Pancreas (tissue), 10 donors: ENCODE measurements at places on chromosomes 6 and 20. TPM values are rescaled to one million over a fixed set of nuclear protein-coding genes. Genes with fewer than 3 reads are reported as not detected.

C6orf132 gene
- total RNA-seq, result 16.9 TPM

- DNase-seq, result no peak
Measured at GRCh38 chr6:149140137-149140909, 177.2 kb upstream of the TAB2 start.

BANF2 gene
- total RNA-seq, result 1.4 TPM

DNA sequence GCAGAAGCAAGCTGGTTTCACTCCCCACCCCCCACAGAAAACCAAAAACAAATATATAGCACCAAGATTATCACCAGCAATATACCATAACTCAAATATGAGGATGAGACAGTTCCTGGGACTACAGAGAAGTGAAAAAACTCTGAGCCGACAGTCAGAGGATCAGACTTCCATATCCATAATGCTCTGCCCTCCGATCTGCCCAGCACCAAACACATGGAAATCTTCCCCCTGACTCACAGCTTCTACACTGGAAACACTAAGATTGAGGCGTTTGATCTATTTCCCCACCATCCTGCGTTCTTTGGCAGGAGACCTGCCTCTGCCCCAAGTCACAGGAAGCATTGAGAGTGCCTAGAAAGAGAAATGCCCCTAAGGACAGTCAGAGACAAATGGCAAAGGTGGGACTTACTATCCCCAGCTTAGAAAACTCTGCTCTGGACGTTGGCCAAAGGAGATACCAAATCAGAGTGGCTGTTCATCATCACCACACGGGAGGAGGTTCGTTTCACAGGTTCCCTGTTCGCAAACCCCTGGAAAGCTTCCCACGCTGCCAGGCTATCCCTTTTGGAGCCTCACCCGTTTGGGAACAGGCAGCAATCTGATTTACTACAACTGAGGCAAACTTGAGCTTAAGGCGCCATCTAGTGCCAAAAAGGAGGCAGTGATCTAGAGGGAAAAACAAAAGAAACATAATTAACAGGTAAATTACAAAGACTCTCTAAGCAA is 48.7 kb upstream of the SRSF6 start:
- no peak for DNase-seq

DNA sequence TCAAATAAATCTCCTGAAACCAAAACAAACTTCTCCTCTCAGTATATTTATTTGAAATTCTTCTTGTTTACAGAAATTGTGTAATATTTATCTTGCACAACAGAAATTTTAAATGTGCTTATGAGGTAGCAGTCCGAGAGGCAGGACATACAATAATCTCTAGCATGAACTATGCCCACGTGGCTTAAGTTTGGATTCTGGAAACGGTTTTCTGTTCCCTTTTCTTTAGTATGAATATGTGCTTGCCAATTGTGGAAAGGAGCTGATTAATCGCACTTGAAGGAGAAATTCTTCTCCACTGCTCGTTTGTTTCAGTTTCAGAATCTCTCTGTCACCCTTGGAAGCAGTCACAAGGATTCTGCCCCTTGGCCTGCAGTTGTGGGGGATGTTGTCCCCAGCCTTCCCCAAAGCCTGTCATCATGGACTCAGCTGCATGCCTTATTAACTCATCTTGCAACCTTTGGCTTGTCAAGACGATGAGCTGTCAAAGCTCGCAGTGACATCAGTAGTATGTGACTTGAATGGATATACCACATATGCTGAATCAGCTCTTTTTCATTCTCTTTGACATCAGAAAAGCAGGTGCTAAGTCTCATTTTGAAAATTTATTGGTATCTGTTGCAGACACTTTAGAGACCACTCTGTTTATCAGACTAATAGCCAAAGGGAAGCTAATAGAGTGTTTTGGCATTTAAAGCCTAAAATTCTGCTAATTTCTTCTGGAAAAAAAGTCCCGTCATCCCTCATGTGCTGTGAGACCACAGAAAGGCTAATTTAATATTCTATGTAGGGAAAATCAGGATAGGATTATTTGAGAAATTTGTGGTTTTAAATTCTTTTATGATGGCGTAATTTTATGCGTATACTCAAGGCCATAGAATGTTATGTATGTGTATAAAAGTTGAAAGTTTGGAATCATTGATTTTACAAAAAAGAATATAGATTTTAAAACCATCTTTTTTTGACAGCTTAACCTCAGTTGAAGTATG is 186.8 kb downstream of the ARID1B start:
- DNase-seq, result no peak

GABRR2 gene
- total RNA-seq, result 0.19 TPM

GRCh38 chr6:1970151-1970561 is 275.2 kb downstream of the GMDS start:
- no peak for DNase-seq

CENPW gene
- total RNA-seq, result 1.2 TPM

- no peak for DNase-seq
Measured at GRCh38 chr20:40522405-40522804, 166.6 kb downstream of the MAFB start.

DNA sequence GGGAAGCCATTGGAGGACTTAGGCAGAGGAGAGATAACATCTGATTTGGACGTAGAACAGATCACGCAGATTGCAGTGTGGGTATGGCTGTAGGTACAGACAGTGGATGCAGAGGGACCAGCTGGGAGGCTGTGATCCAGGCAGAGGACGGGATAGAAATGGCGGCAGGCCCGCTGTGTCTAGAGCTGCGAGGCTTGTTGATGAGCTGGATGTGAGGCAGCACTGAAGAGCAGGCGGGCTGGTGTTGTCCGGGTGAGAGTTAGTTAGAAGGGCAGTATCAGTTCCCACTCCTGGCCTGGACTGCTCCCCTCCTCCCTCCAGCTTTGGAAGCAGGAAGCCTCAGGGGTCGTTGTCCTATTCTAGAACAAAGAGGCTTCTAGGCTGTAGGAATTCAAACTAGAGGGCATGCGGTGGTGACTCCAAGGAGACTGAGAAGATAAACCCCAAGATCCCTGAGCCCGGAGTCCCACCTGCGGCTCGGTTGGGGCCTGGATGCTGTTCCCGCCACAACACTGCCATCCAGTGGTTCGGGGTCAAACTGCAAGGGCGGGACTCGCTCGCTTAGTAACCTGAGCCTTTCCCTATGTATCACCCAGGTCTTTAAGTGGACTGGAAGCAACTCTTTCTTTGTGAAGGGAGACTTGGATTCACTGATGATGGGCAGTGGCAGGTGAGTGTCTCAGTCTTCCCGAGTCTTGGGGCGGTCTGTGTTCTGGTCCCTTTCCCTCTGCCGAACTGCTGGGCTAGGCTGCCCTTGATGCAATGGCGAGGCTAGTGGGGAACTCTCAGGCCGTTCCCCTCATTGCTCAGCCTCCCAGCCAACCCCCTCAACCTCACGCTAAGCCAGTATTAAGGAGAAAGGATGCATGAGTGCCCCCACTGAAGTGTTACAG is 11.2 kb downstream of the TLDC2 start:
- DNase-seq, result peak; percentile 94

WFDC2 gene
- 5.3 TPM for total RNA-seq

GRCh38 chr20:23668477-23668951 is 20.3 kb downstream of the CST4 start:
- peak; percentile 45 for DNase-seq

DNA sequence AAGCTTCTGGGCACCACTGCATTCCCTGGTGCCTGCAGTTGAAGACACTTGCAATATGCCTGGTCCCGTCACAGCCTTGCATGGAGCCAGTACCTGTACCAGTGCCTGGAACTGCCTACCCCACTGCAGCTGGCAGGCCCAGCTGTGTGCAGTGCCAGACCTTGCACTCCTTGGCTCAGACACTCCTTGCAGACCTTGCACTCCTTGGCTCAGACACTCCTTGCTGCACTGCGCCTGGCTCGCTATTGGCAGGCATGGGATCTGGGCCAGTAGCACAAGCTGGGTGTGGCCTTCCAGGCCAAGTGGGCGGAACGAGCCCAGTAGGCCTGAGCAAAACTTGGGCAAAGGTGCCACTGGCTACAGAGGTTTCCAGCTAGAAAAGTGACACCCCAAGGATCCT is 1189.1 kb downstream of the GRIK2 start:
- DNase-seq, result no peak

- DNase-seq, result peak; percentile 41
Measured at GRCh38 chr20:17652411-17652810, 29.6 kb downstream of the RRBP1 start.

ZBTB46 gene
- total RNA-seq, result 3.0 TPM

DNA sequence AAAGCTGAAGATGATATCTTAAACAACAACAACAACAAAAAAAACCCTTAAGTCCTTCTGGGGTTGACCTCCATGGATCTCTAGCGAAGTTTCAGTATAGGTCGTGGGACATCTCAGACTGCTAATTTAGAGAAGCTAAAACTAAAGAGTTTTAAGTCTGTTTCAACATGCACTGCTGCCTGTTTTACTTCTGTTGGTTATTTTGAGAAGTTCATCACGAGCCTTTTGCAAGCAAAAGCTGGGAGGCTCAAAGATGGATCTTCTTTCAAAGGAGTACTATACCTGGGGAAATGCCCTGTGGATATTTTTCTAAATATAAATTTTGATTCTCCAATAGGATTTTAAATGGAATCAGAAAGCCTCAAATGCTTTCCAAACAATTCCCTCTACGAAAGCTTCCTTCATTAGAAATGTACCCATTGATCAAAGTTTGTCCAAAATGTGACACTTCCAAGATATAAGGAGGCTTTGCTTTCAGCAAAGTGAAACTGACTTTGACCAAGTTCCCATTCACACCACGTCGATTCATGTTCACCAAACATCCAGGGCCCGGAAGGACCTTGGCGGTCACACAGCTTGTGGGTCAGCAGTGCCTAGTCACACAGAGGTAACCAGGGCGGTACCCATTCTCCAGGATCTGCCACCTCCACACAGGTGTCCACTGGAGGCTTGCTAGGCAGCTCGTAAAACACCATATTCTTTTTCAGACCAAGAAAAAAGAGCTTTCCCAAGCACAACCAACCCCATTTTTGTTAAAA is 94.7 kb upstream of the QKI start:
- no peak for DNase-seq

PTCHD4 gene
- 0.59 TPM for total RNA-seq

GRCh38 chr6:107244082-107244741 is 128.9 kb upstream of the BEND3 start:
- DNase-seq, result no peak

GDAP1L1 gene
- not detected for total RNA-seq

LY6G6F gene
- not detected for total RNA-seq

GRCh38 chr6:72616406-72617015 is 5.4 kb upstream of the KCNQ5 start:
- DNase-seq, result no peak

RNF217 gene
- total RNA-seq, result 4.6 TPM

DNA sequence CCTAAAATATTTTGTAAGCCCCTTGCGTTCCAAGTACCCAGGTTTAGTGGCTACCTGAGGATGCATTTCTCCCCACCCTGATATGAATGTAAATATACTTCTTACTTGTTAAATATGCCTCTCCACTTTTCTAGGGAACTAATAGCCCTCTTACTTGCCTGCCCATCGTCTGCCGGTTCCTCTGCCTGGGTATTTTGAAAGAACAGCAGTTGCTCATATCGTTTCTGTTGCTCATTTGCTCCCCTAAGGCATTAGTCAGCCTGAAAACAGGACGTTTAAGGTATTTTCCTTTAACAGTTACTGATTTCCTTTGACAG is 141.3 kb upstream of the CARMIL1 start:
- DNase-seq, result no peak

GRCh38 chr6:130369831-130370230 is 4.0 kb downstream of the TMEM200A start:
- no peak for DNase-seq

GRCh38 chr6:123533862-123534648 is 102.7 kb downstream of the TRDN start:
- no peak for DNase-seq

GRCh38 chr6:44849806-44850205 is 462.3 kb downstream of the CDC5L start:
- no peak for DNase-seq

SLC17A1 gene
- not detected for total RNA-seq

DNA sequence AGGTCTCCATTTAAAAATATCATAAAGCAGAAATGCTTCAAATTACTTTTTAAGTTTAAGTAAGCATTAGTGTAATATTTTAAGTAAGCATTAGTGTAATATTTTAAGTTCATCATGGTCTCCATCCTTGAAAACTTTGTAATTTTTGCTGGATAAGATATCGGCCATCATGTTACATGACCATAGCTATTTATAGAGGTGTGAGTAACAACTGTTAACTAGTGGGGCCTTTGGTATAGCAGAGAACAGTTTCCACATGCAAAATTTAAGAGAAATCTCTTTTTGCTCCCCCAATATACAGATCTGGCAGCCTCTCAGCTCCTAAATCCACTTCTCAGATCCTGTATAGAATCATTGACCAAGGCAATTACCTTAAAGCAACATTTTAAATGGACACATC is 468 bp downstream of the TRDN start:
- DNase-seq, result no peak

GRCh38 chr6:155880900-155881299 is 425.3 kb upstream of the NOX3 start:
- DNase-seq, result no peak

- DNase-seq, result no peak
Measured at GRCh38 chr6:113073611-113074191, 726.6 kb downstream of the RFPL4B start.

- no peak for DNase-seq
Measured at GRCh38 chr6:24646771-24647170, 780 bp upstream of the KIAA0319 start.

GRCh38 chr6:78577585-78577984 is 289.8 kb upstream of the IRAK1BP1 start:
- DNase-seq, result no peak

PNPLA1 gene
- total RNA-seq, result not detected

SH3BGRL2 gene
- 15.2 TPM for total RNA-seq

PHACTR2 gene
- total RNA-seq, result 13.7 TPM

DNA sequence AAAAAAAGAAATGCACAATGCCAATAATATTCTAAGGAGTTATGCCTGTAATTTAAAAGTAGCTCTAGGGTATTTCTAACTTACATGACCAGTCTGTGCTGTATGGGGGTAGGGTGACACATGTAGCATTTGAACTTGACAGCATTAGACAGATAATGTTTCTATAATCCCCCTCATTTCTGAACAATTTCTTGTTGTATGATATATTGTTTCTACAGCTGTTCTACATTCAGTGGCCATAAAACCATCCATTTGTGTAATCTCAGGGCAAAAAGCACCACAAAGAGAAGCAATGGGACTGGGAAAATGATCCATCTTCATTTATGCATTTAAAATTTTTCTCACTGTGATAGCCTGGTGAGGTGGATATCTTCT is 767.8 kb downstream of the TFAP2A start:
- no peak for DNase-seq

DNA sequence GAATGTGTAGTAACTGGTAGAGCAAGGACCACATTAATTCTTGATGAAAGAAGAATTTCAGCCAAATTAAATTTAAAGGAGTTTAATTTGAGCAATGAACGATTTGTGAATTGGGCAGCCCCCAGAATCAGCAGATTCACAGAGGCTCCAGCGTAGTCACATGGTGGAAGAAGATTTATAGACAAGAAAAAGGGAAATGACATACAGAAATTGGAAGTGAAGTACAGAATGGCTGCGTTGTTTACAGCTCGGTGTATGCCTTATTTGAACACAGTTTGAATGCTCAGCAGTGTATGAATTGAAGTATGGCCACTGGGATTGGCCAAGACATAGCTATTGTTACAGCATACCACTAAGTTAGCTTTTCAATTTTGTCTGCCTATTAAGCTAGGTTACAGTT is 173.6 kb upstream of the ARG1 start:
- no peak for DNase-seq

GRCh38 chr6:52271852-52272460 is 12.6 kb downstream of the MCM3 start:
- no peak for DNase-seq
